ENCODE measurements at places on chromosomes 12 and 14.

- DNase-seq: peak; percentile 93
Measured at GRCh38 chr12:55707841-55708694, at the start of gene ITGA7. ITGA7 (minus strand) TSS chr12:55707904; CDS start chr12:55707682, 222 bp downstream.

DNA sequence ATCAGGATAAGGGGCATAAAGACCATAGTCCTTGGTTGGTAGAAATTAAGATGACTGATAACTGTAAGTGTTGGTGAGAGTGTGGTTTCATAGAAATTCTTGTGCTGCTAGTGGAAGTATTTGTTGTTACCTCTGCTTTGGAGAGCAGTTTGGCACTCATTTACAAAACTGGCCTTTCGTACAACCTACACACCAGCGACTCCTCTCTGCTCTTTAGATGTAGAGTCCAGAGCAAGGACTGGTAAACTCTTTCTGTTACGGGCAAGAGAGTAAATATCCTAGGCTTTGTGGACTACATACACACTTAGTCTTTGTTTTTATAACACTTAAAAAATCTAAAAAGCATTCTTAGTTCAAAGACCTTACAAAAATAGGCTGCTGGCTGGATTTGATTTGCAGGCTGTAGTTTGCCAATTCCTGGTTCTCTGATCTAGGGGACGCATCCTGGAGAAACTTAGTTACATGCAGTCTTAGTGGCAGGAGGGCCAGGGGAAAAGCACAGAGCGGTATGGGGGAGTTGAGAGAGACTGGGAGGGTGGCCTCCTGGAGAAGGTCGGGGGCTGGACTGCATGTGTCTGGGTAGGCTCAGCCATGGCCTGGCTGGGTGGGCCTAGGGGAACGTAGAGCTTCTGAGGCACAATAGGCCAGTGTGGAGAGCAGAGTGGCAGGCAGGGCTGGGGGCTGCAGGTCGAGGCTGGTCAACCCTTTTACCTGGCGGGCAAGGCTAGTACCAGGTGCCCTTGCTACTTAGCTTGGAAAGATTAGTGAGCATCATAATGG is 55.3 kb upstream of the AMN start:
- no peak for DNase-seq

DNA sequence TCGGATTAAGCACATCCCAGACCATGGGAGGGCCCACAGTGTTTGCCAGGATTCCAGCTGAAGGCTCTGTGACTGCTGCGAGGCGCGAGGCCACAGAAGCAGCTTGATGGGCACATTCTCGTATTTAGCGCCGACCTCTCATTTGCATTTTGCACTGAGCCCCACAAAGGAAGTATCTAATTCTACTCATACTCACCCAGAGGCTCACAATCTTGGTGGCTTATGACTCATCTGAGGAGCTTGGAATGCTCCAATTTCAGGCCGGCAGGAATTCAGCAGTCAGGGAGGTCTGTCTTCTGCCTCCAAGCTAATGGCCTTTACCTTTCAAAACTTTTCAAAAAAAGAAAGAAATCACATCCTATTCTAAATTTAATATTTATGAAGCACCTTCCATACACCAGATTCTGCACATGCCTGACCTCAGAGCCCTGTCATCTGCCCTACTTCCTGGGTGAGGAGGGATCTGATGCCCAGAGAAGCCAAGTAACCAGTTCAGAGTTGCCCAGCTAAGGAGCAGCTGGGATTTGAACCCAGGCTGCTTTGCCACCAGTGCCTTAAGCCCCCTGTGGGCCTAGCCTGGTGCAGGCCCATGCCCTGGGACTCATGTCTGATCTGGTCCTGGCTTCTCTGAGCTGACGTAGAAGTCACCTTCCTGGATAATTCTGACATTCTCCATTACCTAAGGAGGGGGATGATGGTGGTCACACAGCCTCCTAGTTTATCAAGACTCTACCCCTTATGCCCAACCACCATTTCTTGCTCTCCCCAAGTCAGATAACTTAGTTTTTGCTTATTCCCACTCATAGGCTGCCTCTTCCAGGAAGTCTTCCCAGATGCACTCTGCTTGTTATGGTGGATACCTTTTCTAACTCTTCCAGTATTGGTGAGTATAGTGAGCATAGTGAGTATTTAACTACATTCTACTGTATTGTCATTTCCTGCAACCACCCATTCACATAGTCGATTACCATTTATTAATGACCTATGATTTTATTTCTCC is 198.9 kb downstream of the RBM19 start:
- DNase-seq: no peak

DNA sequence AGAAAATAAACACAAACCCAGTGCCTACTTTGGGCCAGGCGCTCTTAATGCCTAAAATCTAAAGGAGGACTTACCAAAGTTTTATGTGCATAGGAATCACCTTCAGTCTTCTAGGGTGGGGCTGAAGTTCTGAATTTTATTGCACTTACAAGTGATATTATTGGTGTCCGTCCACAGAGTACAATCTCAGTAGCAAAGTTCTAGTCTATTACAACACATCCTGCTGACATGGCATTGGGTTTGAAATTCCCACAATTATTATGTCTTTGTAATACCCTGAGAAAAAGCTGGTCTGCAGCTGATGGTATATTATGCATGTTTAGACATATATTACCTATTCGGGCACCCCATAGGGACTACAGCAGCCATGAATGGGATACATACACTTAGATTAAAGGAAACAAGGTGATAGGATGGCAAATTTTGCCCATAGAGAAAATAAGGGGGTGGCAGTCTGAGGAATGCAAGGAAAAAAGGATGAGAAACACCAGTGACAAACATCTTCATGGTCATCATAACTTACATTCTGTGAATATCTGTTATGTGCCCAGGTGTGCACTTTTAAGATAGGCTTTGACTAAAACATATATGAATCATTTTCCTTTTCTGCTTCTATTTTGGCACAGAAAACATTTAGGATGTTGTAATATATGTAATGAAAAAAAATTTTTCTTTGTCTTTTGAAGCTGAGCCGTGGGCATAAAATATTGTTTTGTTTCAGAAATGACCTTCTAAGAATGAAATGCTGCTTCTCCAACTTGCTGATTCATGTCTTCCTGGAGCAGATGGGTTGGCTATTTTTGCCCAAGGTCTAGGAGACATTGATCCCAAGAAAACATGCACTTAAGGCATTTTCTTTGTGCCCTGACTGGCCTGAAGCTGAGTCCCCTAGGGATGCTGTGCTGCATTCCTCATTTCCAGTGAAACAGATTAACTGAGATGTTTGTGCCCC is 27.2 kb upstream of the ALG10 start:
- DNase-seq: no peak

All from ascending aorta (tissue), 2 donors.